ENCODE measurements at places on chromosomes 16 and 17. TPM values are rescaled to one million over a fixed set of nuclear protein-coding genes. Genes with fewer than 3 reads are reported as not detected.

DNA sequence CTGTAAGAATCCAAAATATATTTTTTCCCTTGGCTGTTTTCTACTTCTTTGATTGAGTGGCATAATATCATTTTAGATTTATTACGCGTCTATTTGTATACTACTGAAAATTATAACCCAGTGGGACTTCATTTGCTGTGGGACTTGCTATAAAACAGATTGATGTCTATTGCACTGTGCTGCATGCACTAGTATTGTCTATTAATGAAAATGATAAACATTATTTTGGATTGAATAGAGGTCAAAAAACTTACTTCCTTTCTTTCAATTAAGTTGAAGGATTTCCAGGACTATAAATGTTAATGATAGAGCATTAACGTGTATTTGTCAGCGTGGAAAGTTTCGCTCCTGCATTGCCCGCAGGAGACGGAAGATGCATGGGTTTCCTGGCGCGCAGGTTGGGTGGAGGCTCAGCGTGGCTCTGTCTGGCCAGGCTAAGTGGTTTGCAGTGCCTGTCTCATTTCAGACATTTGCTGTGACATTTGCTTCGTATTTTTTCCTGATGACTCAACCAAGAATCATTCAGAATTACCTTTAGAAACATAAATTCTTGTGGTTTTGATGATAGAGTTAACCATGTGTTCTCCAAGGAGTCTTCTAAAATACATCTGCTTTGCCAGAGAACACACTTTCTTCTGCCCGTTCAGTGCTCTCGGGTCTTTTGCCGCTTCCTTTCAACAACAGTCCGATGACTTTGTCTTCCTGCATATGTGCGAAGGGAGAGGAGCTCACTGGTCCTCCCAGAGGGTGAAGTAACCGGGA lies 216.7 kb downstream of the RPTOR start:
- H3K4me1 ChIP-seq = no peaks in the 10 kb centered on the region
- no peak for DNase-seq
- H3K27ac ChIP-seq = no peak overlapping the region
- H3K36me3 ChIP-seq = no peaks in the 10 kb centered on the region
- H3K4me3 ChIP-seq = no peak overlapping the region

Gene RAP1GAP2
- 7.7 TPM for total RNA-seq

Gene KCNAB3
- total RNA-seq = 1.9 TPM

GRCh38 chr17:74992223-74992622 lies 4.8 kb downstream of the CDR2L start:
- no peaks in the 10 kb centered on the region for H3K4me1 ChIP-seq
- H3K36me3 ChIP-seq = no peaks in the 10 kb centered on the region
- DNase-seq = no peak
- no peak overlapping the region for H3K27ac ChIP-seq
- H3K4me3 ChIP-seq = no peak overlapping the region

- DNase-seq = no peak
- H3K36me3 ChIP-seq = no peaks in the 10 kb centered on the region
- no peaks in the 10 kb centered on the region for H3K27me3 ChIP-seq
- H3K4me3 ChIP-seq = no peak overlapping the region
- no peak overlapping the region for H3K27ac ChIP-seq
Measured at GRCh38 chr16:18979936-18980335, 3.8 kb upstream of the TMC7 start.

Gene USP10
- 53.4 TPM for total RNA-seq

GRCh38 chr16:85675251-85675874 lies 13.4 kb downstream of the GINS2 start:
- no peaks in the 10 kb centered on the region for H3K36me3 ChIP-seq
- no peak overlapping the region for H3K4me3 ChIP-seq
- H3K4me1 ChIP-seq = no peaks in the 10 kb centered on the region
- no peak for DNase-seq
- no peaks in the 10 kb centered on the region for H3K27me3 ChIP-seq
- no peak overlapping the region for H3K27ac ChIP-seq

Gene DVL2
- total RNA-seq = 45.6 TPM

- no peak for DNase-seq
- H3K27me3 ChIP-seq = no peaks in the 10 kb centered on the region
- no peak overlapping the region for H3K27ac ChIP-seq
- H3K4me1 ChIP-seq = no peaks in the 10 kb centered on the region
- no peak overlapping the region for H3K4me3 ChIP-seq
Measured at GRCh38 chr17:67562005-67562404, 155.7 kb upstream of the NOL11 start.

- peak; percentile 70 for DNase-seq
- no peaks in the 10 kb centered on the region for H3K27me3 ChIP-seq
- no peaks in the 10 kb centered on the region for H3K4me1 ChIP-seq
- H3K4me3 ChIP-seq = no peak overlapping the region
- H3K27ac ChIP-seq = no peak overlapping the region
Measured at GRCh38 chr16:67399749-67400704, 6.7 kb upstream of the TPPP3 start.

GRCh38 chr17:56160422-56160821 lies 7.1 kb downstream of the ANKFN1 start:
- H3K4me3 ChIP-seq = no peak overlapping the region
- H3K27ac ChIP-seq = no peak overlapping the region
- DNase-seq = no peak
- H3K36me3 ChIP-seq = no peaks in the 10 kb centered on the region
- peaks cover 2% of the 10 kb centered on the region for H3K27me3 ChIP-seq
- H3K4me1 ChIP-seq = no peaks in the 10 kb centered on the region

GRCh38 chr16:54931120-54932014 lies 702 bp downstream of the IRX5 start:
- H3K27me3 ChIP-seq = no peaks in the 10 kb centered on the region
- H3K36me3 ChIP-seq = no peaks in the 10 kb centered on the region
- H3K27ac ChIP-seq = peak overlapping the region; percentile 14
- DNase-seq = no peak
- peak overlapping the region; percentile 46 for H3K4me3 ChIP-seq

GRCh38 chr17:80053102-80053501 lies 16.7 kb downstream of the CCDC40 start:
- H3K36me3 ChIP-seq = no peaks in the 10 kb centered on the region
- no peaks in the 10 kb centered on the region for H3K4me1 ChIP-seq
- H3K27me3 ChIP-seq = no peaks in the 10 kb centered on the region
- DNase-seq = no peak

DNA sequence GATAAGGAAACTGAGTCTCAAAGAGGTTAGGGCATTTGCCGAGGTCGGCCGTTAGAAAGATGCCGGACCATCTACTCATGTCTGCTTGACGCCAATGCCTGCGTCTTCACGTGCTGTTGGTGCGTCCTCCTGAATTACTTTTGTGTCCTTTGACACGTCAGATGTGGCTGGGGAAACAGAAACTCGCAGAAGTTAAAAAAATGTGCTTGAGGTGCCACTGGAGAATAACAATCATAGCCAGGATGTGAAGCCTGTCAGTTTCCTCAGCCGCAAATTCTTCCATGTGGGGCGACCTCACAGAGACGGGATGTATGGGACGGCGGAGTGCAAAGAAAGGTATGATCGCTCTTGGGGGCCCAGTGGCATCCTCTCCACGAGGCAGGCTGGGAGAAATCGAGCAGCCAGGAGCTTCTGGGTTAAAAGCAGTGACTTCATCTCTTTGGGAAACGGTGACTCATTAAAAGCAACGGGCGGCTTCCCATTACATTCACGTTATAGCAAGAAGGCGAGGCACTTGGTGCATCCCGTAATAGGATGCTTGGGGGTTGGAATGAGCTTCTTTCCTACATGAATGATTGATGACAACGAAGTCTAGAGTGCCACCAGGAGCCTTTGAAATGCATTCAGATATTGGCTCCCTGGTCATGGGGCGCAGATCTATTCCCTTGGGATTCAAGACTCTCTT lies 67.8 kb downstream of the BMERB1 start:
- peak; percentile 53 for DNase-seq
- H3K27me3 ChIP-seq = no peaks in the 10 kb centered on the region
- H3K4me1 ChIP-seq = peaks cover under 1% of the 10 kb centered on the region
- H3K4me3 ChIP-seq = no peak overlapping the region
- no peaks in the 10 kb centered on the region for H3K36me3 ChIP-seq
- no peak overlapping the region for H3K27ac ChIP-seq

Gene IQCK
- 5.0 TPM for total RNA-seq
